ENCODE measurements at places on chromosomes 1 and 21. TPM values are rescaled to one million over a fixed set of nuclear protein-coding genes. Genes with fewer than 3 reads are reported as not detected.

The SLAMF6 gene
- total RNA-seq: 45.9 TPM

The SERINC2 gene
- total RNA-seq: 0.14 TPM

The SYNC gene
- not detected for total RNA-seq

The DNALI1 gene
- 0.16 TPM for total RNA-seq

DNA sequence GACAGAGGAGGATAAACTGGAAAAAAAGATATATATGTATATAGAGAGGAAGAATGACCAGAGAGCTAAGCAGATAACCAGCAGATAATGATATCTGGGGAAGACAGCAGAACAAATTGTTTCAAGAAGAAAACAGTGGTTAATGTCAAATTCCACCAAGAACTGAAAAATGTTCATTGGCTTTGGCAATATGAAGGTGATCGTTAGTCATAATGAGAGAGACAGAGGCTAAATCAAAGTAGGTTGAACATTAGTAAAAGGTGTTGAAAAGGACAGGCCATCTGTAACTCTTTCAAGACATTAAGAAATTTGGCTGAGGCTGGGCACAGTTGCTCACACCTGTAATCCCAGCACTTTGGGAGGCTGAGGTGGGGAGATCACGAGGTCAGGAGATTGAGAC, 25.3 kb upstream of the CR2 start:
- no peaks in the 10 kb centered on the region for H3K36me3 ChIP-seq
- DNase-seq: no peak
- no peak overlapping the region for H3K27ac ChIP-seq
- no peak overlapping the region for H3K4me3 ChIP-seq
- H3K27me3 ChIP-seq: peaks cover 12% of the 10 kb centered on the region
- no peaks in the 10 kb centered on the region for H3K4me1 ChIP-seq

GRCh38 chr1:18926315-18927081, 24.1 kb upstream of the ALDH4A1 start:
- DNase-seq: peak; percentile 94
- H3K27ac ChIP-seq: peak overlapping the region; percentile 99
- H3K4me3 ChIP-seq: peak overlapping the region; percentile 69
- H3K27me3 ChIP-seq: no peaks in the 10 kb centered on the region

- no peaks in the 10 kb centered on the region for H3K4me1 ChIP-seq
Measured at GRCh38 chr1:229893762-229894444, 173.1 kb upstream of the GALNT2 start.

GRCh38 chr1:243345205-243345604, 89.4 kb downstream of the SDCCAG8 start:
- no peak overlapping the region for H3K4me3 ChIP-seq
- no peaks in the 10 kb centered on the region for H3K27me3 ChIP-seq
- peaks cover 6% of the 10 kb centered on the region for H3K4me1 ChIP-seq
- H3K36me3 ChIP-seq: peaks cover 10% of the 10 kb centered on the region
- no peak for DNase-seq
- no peak overlapping the region for H3K27ac ChIP-seq

- H3K36me3 ChIP-seq: peaks cover 46% of the 10 kb centered on the region
- no peak for DNase-seq
- peak overlapping the region; percentile 94 for H3K27ac ChIP-seq
- no peaks in the 10 kb centered on the region for H3K27me3 ChIP-seq
Measured at GRCh38 chr21:46560568-46561444, 44.1 kb downstream of the S100B start.

GRCh38 chr1:84489766-84490165, 10.7 kb downstream of the RPF1 start:
- no peak overlapping the region for H3K4me3 ChIP-seq
- no peak overlapping the region for H3K27ac ChIP-seq
- H3K36me3 ChIP-seq: peaks cover 48% of the 10 kb centered on the region
- peaks cover 24% of the 10 kb centered on the region for H3K4me1 ChIP-seq
- H3K27me3 ChIP-seq: no peaks in the 10 kb centered on the region

- peaks cover 9% of the 10 kb centered on the region for H3K4me1 ChIP-seq
- H3K4me3 ChIP-seq: no peak overlapping the region
- H3K27me3 ChIP-seq: no peaks in the 10 kb centered on the region
- DNase-seq: no peak
- H3K27ac ChIP-seq: no peak overlapping the region
Measured at GRCh38 chr1:150273311-150273710, 721 bp downstream of the C1orf54 start.

GRCh38 chr1:163914785-163915413, 593.1 kb downstream of the NUF2 start:
- no peak for DNase-seq
- H3K4me1 ChIP-seq: no peaks in the 10 kb centered on the region
- no peaks in the 10 kb centered on the region for H3K36me3 ChIP-seq
- H3K4me3 ChIP-seq: no peak overlapping the region
- no peak overlapping the region for H3K27ac ChIP-seq

- no peaks in the 10 kb centered on the region for H3K27me3 ChIP-seq
- peak overlapping the region; percentile 86 for H3K4me3 ChIP-seq
- H3K27ac ChIP-seq: peak overlapping the region; percentile 86
- peaks cover 39% of the 10 kb centered on the region for H3K4me1 ChIP-seq
Measured at GRCh38 chr1:23018661-23019093, 591 bp upstream of the KDM1A start.

- H3K4me1 ChIP-seq: no peaks in the 10 kb centered on the region
- peaks cover 4% of the 10 kb centered on the region for H3K27me3 ChIP-seq
- H3K27ac ChIP-seq: no peak overlapping the region
- H3K36me3 ChIP-seq: no peaks in the 10 kb centered on the region
- no peak for DNase-seq
Measured at GRCh38 chr1:47791879-47792608, 205.1 kb downstream of the TRABD2B start.

GRCh38 chr1:200684015-200684414, 14.3 kb upstream of the DDX59 start:
- no peaks in the 10 kb centered on the region for H3K4me1 ChIP-seq
- H3K27ac ChIP-seq: no peak overlapping the region
- no peaks in the 10 kb centered on the region for H3K27me3 ChIP-seq
- no peak overlapping the region for H3K4me3 ChIP-seq

GRCh38 chr1:21594501-21594900, 74.7 kb downstream of the RAP1GAP start:
- peaks cover 5% of the 10 kb centered on the region for H3K4me1 ChIP-seq
- no peak overlapping the region for H3K27ac ChIP-seq
- H3K27me3 ChIP-seq: peaks cover 2% of the 10 kb centered on the region
- H3K36me3 ChIP-seq: no peaks in the 10 kb centered on the region
- no peak for DNase-seq
